ENCODE measurements at places on chromosomes 4 and X. TPM values are rescaled to one million over a fixed set of nuclear protein-coding genes. Genes with fewer than 3 reads are reported as not detected.

The TCEAL5 gene
- total RNA-seq, result not detected

The VCX3A gene
- total RNA-seq, result not detected

The MAGEA2B gene
- total RNA-seq, result not detected

The TMEM156 gene
- not detected for total RNA-seq

The EMCN gene
- total RNA-seq, result 3.2 TPM

The TENT5D gene
- 0.12 TPM for total RNA-seq

The ADRA2C gene
- total RNA-seq, result 1.4 TPM

The PABPC5 gene
- 0.82 TPM for total RNA-seq

Data from smooth muscle cell of the coronary artery (primary cell).